ENCODE measurements at places on chromosomes 2 and 18. TPM values are rescaled to one million over a fixed set of nuclear protein-coding genes. Genes with fewer than 3 reads are reported as not detected.

GRCh38 chr2:95026471-95027368 is 1.2 kb downstream of the MAL start:
- no peak for DNase-seq

DNA sequence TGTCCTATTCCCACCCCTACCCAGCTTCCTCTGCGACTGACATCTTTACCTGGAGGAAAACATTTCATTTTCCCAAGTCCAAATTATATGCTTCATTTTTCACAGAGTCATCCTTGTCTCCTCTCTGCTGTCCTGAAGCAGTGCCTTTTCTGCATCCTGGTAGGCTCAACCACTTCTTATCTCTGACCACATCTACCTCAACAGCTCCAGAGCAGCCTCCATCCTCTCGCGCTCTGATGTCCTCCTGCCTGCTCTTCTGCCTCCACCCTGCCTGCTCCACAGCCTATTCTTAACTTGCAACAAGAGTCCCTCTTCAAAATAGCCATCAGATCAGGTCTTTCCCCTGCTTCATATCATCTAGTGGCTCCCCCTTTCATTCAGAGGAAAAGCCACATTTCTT is 457.1 kb downstream of the PARD3B start:
- DNase-seq: no peak

DNA sequence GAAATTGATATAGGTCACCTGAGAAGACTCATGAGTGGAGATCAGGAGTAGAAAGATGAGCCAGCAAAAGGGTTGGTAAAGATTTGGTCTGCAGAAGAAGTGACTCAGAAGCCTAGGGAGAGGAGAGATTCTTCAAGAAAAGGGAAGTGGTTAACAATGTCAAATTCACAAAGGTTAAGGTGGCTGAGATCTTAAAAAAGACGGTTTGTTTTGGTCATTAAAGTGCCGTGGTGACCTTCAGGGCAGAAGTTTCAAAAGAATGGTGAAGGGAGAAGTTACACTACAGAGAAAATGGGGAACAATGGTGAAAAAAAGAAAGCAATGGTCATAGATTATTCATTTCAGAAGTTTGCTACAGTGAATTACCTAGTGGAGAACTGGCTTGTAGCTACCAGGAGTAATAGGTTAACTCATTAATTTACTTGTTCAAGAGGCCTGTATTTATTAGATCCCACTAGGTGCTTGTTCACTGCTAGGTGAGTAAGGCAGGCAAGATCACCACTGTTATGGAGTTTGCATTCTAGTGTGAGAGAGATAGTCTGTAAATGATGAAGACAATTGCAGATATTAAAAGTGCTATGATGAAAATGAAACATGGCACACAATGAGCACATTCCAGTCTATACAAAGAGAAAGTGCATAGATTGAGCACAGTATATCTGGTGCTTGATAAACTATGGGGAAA is 43.0 kb downstream of the FBXO48 start:
- DNase-seq: no peak

MAT2A gene
- 399 TPM for total RNA-seq
